ENCODE measurements at places on chromosomes 4 and X.

- H3K4me3 ChIP-seq, result no peak overlapping the region
- no peaks in the 10 kb centered on the region for H3K36me3 ChIP-seq
- H3K27ac ChIP-seq, result no peak overlapping the region
- no peaks in the 10 kb centered on the region for H3K4me1 ChIP-seq
Measured at GRCh38 chr4:57424232-57424897, 314.2 kb upstream of the IGFBP7 start.

GRCh38 chr4:140374130-140374477 is 658 bp downstream of the SCOC start:
- no peak for DNase-seq
- no peaks in the 10 kb centered on the region for H3K27me3 ChIP-seq
- H3K4me1 ChIP-seq, result peaks cover 21% of the 10 kb centered on the region

GRCh38 chr4:88865466-88865865 is 167.8 kb upstream of the NAP1L5 start:
- H3K27ac ChIP-seq, result no peak overlapping the region
- no peak overlapping the region for H3K4me3 ChIP-seq
- H3K4me1 ChIP-seq, result no peaks in the 10 kb centered on the region
- no peak for DNase-seq

DNA sequence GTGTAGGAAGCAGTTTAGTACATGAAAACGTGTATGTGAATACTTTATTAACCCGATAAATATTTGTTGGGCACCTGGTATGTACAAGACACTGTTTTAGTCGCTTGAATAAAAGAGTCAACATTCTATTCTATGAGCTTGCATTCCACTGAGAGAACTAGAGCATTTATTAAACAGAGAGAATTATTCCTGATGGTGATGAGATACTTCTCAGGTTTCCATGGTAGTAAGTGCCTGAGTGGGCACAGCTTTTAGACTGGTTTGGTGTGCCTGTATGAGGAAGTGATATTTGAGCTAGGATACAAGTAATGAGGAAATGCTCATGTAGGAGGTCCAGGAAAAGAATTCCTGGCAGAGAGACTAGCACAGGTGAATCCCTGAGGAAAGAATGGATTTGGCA is 94.2 kb downstream of the ATP10D start:
- H3K4me1 ChIP-seq, result no peaks in the 10 kb centered on the region
- H3K27ac ChIP-seq, result no peak overlapping the region
- H3K27me3 ChIP-seq, result no peaks in the 10 kb centered on the region
- peaks cover 19% of the 10 kb centered on the region for H3K36me3 ChIP-seq
- H3K4me3 ChIP-seq, result no peak overlapping the region
- no peak for DNase-seq

GRCh38 chr4:137993232-137993631 is 248.9 kb downstream of the SLC7A11 start:
- no peaks in the 10 kb centered on the region for H3K27me3 ChIP-seq
- DNase-seq, result no peak
- H3K4me3 ChIP-seq, result no peak overlapping the region
- H3K4me1 ChIP-seq, result no peaks in the 10 kb centered on the region
- no peak overlapping the region for H3K27ac ChIP-seq

GRCh38 chr4:41169256-41169800 is 45.0 kb downstream of the APBB2 start:
- no peaks in the 10 kb centered on the region for H3K27me3 ChIP-seq
- H3K27ac ChIP-seq, result no peak overlapping the region
- H3K36me3 ChIP-seq, result no peaks in the 10 kb centered on the region
- H3K4me3 ChIP-seq, result no peak overlapping the region

DNA sequence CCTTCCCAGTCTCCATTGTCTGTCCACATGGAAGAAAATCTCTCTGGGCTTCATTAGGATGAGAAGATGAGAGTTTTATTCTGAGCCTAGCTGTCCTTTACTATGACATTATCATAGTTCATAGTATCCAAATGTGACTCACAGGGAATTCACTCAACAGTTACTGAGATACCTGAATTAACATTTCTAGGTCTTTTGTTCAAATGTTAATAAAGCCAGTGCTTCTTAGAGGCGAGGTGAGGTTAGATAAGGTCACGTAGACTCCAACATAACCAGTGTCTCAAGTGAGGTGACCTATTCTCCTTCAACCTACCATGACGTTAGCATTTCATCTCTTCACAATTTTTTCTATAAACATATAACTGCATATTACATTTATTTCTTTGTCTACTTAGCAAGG is 67.2 kb downstream of the PALLD start:
- no peaks in the 10 kb centered on the region for H3K4me1 ChIP-seq
- H3K27ac ChIP-seq, result no peak overlapping the region
- H3K27me3 ChIP-seq, result no peaks in the 10 kb centered on the region

All from Karpas-422 (cell line).